SJCRH30 (cell line): ENCODE measurements at places on chromosomes 6 and 20.

GRCh38 chr20:51001430-51002265 is 21.3 kb downstream of the KCNG1 start:
- DNase-seq = no peak
- H3K36me3 ChIP-seq = no peaks in the 10 kb centered on the region
- peaks cover 13% of the 10 kb centered on the region for H3K27me3 ChIP-seq
- H3K4me3 ChIP-seq = no peak overlapping the region
- H3K4me1 ChIP-seq = no peaks in the 10 kb centered on the region

DNA sequence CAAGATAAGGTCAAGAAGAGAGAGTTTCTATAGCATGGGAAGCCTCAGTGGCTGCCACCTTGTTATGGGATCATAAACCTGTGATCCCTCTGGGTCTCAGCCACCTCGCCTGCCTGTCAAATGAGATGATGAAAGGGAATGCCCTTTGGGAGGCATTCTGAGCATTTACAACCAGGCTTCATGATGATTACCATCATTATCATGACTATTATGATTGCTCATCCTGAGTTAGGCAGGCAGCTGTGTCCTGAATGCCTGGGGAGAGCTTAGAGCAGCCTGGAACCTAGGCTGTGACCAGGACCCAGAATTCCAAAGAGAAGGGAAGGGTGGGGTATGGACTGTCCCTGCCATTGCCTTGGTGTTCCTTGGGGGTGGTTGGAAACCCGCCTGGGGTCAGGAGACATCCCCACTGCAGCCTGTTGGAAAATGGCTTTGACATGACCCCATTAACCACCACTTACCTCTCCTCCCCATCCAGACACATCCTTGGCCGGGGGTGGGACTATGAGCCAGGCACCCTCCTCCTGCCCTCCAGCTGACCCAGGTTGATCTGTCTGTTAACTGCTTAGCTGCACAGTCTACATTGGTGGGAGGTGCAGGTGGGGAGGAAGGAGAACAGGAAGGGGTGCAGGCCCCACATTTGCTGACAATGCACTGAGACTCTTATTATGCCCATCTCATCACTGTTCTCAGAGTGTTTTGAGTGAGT is 51.9 kb downstream of the LRFN2 start:
- H3K4me3 ChIP-seq = no peak overlapping the region
- no peaks in the 10 kb centered on the region for H3K4me1 ChIP-seq
- no peaks in the 10 kb centered on the region for H3K27me3 ChIP-seq
- no peak overlapping the region for H3K27ac ChIP-seq
- no peak for DNase-seq

- H3K27me3 ChIP-seq = no peaks in the 10 kb centered on the region
- no peak overlapping the region for H3K4me3 ChIP-seq
- H3K27ac ChIP-seq = no peak overlapping the region
- H3K4me1 ChIP-seq = 0 out of 2 replicates have a peak, but pooled peaks cover 4% of the 10 kb centered on the region
- DNase-seq = no peak
Observed at GRCh38 chr6:79463621-79464050, 73.6 kb downstream of the LCA5 start.

DNA sequence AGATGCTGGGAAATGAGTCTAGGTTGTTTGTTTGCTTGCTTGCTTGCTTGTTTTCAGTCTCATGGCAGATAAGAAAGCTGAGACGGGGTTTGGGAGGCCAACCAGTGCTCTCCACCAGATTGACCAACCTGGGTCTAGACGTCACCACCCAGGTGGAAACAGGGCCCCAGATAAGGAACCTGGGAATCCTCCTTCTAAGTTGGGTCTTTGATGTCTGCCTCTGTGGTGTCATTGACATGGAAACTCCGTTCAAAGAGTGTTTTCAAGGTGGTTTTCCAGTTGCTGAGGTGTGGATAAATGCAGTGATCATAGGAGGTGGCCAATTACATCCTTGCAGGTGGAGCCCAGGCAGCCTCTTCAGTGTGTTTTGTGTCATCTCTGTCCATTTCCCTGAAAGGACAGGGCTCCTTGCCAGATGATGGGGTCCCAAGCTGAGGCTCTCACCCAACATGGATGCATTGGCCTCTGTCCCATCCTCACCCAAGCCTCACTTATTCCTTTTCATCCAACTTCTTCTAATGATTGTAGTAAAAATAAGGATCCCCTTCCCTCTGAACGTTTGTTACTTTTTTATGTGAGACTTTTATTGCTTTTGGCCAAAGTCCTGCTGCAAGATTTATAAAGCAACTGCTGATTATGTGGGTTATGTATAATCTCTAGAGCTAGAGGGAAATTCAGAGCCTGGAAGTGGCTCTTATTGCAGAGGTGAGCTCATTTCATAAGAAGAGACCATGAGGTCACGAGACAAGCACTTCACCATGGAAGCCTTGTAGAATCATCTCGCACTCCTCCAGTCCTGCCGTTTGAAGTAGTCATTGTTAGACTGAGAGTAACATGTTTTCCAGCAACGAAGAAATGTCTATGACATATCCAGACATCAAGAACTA is 32.0 kb upstream of the SYNDIG1 start:
- DNase-seq = no peak
- no peak overlapping the region for H3K4me3 ChIP-seq
- H3K27me3 ChIP-seq = 0 out of 2 replicates have a peak, but pooled peaks cover 4% of the 10 kb centered on the region
- no peak overlapping the region for H3K27ac ChIP-seq
- H3K4me1 ChIP-seq = peaks cover 9% of the 10 kb centered on the region
- H3K36me3 ChIP-seq = no peaks in the 10 kb centered on the region

GRCh38 chr6:124493259-124493658 is 469.0 kb upstream of the RNF217 start:
- H3K27me3 ChIP-seq = no peaks in the 10 kb centered on the region
- DNase-seq = no peak

DNA sequence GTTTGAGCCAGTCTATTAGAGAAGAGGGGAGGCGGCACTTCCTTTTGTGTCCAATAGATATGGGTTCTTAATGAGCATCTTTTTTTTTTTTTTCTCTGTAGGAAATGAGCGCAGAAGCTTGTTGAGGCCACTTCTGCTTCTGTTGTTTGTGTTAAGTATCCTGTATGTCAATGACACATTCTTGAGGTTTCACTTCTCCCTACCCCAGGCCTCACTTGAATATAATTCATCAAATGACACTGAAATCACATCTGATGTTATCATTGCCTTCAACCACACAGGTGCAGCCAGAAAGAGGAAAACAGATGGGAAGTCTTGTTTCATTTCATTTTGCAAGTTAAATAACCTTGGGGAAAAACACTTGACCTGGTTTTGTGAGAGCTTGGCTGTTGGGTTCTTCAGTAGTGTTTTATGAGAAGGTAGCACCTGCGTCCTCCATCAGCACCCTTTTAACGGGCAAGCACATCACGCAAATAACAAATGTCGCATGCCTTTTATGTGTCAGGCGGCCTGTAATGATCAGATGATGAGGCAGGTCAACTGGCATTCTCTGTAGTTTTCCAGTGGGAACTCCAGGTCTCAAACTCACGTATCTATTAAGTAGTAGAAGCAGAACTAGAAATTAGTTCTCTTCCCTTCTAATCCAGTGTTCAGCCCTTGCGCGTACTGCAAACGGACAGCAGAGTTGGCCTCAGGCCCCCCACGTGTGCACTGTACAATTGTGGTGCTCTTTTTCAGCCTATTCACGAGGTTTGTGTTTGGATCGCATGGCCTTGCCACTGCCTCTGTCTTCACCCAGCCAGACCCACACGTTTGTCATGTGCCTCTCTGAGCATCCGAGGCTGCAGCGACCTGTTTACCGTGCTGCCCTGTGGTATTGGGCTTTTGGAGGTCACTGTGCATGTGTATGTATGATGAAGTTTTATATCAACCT is 23.5 kb downstream of the PLEKHG1 start:
- no peak overlapping the region for H3K4me3 ChIP-seq
- H3K27me3 ChIP-seq = no peaks in the 10 kb centered on the region
- no peak overlapping the region for H3K27ac ChIP-seq
- H3K4me1 ChIP-seq = peaks cover 2% of the 10 kb centered on the region; the same call in 1 of the 2 replicates
- no peak for DNase-seq
- no peaks in the 10 kb centered on the region for H3K36me3 ChIP-seq

GRCh38 chr6:38673397-38674165 is 29.4 kb downstream of the GLO1 start:
- DNase-seq = no peak
- no peaks in the 10 kb centered on the region for H3K27me3 ChIP-seq
- no peak overlapping the region for H3K4me3 ChIP-seq
- peaks cover 37% of the 10 kb centered on the region for H3K36me3 ChIP-seq

GRCh38 chr20:57717797-57718196 is 8.0 kb upstream of the PMEPA1 start:
- no peaks in the 10 kb centered on the region for H3K27me3 ChIP-seq
- H3K27ac ChIP-seq = no peak overlapping the region; the same call in 1 of the 2 replicates
- no peak for DNase-seq
- H3K4me1 ChIP-seq = peaks cover 24% of the 10 kb centered on the region
- peak overlapping the region; percentile 25 for H3K4me3 ChIP-seq
- H3K36me3 ChIP-seq = no peaks in the 10 kb centered on the region

DNA sequence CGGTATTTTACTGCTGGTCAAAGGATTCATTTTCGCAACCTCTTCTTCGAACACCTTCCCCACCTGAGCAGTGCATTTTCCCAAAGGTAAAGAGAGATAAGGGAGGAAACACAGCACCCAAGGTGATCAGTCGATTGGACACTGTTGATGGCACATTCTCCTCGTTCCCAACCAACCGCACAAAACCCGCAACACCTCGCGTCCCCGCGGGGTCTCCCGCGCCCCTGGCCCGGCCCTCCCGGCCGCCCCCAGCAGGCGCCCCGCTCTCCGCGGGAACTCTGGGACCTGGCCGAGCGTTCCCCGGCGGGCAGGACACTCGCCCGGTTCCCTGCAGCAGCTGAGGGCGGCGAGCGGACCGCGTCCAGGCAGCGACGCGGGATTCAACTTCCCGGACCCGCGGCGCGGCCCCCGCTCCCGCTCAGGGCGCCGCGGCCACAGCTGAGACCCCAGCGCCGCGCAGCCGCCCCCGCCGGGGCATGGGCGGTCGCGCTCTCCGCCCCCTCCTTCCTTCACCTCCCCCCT is 506 bp downstream of the RGS17 start:
- DNase-seq = no peak
- H3K36me3 ChIP-seq = no peaks in the 10 kb centered on the region
- H3K27ac ChIP-seq = peak overlapping the region; percentile 57

DNA sequence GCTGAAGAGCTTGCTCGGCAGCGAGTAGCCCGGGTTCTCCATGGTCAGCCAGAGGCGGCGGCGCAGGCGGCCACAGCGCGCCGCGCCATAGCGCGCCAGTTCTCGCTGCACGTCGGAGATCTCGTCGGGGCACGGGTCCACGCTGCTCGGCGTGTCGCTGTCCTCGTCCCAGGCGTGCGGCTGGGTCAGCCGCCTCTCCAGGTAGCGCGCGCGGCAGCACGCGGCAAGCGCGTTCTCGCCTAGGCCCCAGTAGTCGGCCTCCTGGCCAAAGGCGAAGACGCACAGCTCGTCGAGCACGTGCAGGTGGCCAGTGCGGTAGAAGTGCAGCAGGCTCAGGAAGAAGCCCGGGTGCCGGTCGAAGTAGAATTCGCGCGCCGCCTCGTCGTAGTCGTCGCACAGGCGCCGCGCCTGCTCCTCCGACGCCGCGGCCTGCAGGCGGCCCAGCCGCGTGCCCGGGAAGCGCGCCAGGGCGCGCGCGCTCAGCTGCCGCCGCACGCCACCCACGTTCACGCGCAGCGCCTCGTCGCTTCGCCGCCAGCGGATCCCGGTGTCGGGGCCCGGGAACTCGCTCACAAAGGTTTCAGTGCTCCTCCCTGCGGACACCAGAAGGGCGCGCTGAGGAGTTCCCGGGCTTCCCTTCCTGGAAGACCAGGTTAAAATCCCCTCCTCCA is 2.7 kb downstream of the KCNS1 start:
- H3K27me3 ChIP-seq = no peaks in the 10 kb centered on the region
- no peaks in the 10 kb centered on the region for H3K36me3 ChIP-seq
- no peak overlapping the region for H3K27ac ChIP-seq
- no peak for DNase-seq

GRCh38 chr6:20800229-20800628 is 266.0 kb downstream of the CDKAL1 start:
- DNase-seq = peak; percentile 5
- H3K36me3 ChIP-seq = no peaks in the 10 kb centered on the region
- no peaks in the 10 kb centered on the region for H3K27me3 ChIP-seq
- no peak overlapping the region for H3K4me3 ChIP-seq

- H3K4me1 ChIP-seq = no peaks in the 10 kb centered on the region; the same call in none of the 2 replicates
- DNase-seq = no peak
- H3K27ac ChIP-seq = no peak overlapping the region
- H3K27me3 ChIP-seq = no peaks in the 10 kb centered on the region
- no peak overlapping the region for H3K4me3 ChIP-seq
Observed at GRCh38 chr20:41260734-41261220, 56.8 kb downstream of the ZHX3 start.

DNA sequence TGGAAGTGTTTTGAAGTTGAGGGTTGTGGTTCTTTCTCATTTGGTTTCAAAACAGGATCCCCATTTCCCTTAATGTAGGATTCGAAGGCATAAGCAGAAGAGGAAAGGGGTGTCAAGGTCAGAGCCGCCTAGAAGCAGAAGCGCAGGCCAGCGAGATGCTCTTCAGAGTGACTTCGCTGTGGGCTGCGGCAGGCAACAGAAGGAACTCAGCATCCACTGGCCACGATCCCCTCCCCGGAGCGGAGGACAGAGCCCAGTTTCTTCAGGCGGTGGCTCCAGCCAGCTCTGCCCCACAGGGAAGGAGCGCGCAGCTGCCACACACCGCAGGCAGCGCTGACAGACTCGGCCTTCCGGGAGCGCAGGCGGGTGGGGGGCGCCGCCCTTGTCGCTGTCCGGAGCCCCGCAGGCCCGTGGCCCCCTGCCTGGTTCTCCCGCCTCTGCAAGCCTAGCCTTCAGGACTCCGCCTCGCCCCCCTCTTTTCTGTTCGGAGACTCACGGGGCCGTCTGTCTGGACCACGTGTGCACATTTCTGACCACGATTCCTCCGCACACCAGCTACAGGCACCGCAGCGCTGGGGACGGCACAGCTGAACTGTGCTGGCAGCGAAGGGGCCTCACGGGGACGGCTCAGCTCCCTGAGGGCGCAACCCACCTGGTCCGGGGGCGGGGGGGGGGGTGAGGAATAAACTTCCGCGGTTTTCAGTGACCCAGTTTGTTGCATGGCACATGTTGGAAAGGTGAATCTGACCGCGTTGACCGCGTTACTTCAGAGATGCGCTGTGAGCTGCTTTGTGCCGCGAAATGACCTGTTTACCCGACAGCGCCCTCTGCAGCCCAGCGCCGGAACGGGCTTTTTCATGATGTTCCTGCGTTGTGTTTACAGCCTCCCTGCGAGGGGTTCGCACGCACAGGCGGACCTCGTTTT is 26.1 kb downstream of the TTLL2 start:
- peak overlapping the region; percentile 58 for H3K4me3 ChIP-seq
- H3K4me1 ChIP-seq = no peaks in the 10 kb centered on the region
- DNase-seq = peak; percentile 87
- peak overlapping the region; percentile 4; the same call in 1 of the 2 replicates for H3K27ac ChIP-seq
- no peaks in the 10 kb centered on the region for H3K36me3 ChIP-seq

- no peak overlapping the region for H3K4me3 ChIP-seq
- peaks cover 23% of the 10 kb centered on the region for H3K27me3 ChIP-seq
- no peaks in the 10 kb centered on the region for H3K4me1 ChIP-seq
Observed at GRCh38 chr20:52992632-52993031, 20.5 kb downstream of the TSHZ2 start.

GRCh38 chr6:53353624-53354023 is 4.9 kb upstream of the ELOVL5 start:
- DNase-seq = no peak
- H3K36me3 ChIP-seq = no peaks in the 10 kb centered on the region
- H3K4me3 ChIP-seq = no peak overlapping the region
- H3K27me3 ChIP-seq = no peaks in the 10 kb centered on the region
- no peaks in the 10 kb centered on the region for H3K4me1 ChIP-seq
